ENCODE measurements at places on chromosomes 5 and 9.

DNA sequence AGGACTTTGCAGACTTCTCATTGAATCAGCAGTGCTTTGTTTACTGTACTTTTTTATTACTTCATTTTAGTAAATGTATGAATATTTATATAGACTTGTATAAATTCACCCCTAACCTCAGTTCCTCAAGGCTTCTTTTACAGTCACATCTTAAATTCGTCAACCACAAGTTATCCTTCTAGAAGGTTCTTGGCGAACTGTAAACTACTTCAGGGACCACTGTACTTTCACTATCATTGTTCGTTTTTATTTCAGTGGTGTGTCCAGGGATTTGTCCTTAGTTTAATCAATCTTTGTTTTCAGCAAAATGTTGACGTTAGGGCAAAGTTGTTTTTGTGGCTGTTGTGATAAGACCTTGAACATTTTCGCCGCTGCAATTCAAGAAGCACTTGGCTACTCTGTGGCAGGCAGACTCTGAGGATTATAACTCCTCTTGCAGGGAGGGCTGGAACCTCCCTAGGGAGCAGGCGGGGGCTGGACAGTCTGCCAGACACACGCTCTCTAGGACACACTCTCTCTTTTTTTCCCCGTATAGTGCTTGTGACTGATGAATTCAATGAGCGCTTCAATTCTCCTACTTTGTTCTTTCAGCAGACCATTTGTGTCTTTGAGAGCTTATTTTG is 252.8 kb downstream of the FBXL7 start:
- DNase-seq, result no peak

GRCh38 chr9:137972988-137973470 is 95.4 kb downstream of the CACNA1B start:
- DNase-seq, result no peak

- DNase-seq, result no peak
Measured at GRCh38 chr9:15137658-15138356, 169.2 kb downstream of the TTC39B start.

GRCh38 chr5:95549030-95549429 is 5.7 kb downstream of the SKIC3 start:
- no peak for DNase-seq

GRCh38 chr9:97997330-97998276 is 14.5 kb downstream of the ANP32B start:
- DNase-seq, result no peak

DNA sequence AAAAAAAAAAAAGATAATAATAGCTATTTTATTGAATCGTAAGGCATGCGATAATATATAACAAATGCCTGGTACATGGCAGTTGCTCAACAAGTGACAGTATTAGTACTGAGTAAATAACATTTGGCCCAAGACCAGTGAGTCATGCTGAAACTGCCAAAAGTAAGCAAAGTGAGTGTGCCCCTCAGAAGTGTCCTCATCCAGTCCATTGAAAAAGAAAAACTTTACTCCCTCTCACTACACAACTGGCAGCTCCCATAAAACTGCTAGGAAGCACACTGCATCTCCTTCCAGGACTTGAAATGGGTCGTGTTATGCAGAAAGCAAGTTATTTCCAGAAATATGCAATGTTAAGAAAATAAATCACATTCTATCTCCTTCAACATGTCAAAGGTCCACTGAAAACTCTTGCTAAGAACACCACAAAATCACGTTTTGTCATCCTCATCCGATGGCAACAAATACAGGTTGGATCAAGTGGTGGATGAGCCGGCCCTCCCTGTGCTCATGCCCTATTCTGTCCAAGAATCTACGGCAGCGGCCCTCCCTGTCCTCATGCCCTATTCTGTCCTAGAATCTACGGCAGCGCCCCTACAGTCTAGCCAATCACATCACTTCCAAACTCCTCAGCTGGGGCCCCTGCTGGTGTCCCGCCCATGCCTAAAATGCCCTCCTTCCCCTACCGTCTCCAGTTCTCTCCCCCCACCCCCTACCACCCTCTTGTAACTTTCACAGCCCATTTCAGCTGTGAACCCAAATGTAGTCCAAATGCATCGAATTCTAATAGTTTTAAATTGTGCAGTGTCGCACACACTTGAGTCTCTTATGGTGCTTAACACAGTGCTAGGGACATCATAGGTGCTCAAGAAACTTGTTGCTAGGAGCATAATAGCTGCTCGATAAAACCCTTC is 12.5 kb downstream of the PTCH1 start:
- no peak for DNase-seq

GRCh38 chr5:145847499-145848497 is 12.7 kb upstream of the PRELID2 start:
- no peak for DNase-seq

DNA sequence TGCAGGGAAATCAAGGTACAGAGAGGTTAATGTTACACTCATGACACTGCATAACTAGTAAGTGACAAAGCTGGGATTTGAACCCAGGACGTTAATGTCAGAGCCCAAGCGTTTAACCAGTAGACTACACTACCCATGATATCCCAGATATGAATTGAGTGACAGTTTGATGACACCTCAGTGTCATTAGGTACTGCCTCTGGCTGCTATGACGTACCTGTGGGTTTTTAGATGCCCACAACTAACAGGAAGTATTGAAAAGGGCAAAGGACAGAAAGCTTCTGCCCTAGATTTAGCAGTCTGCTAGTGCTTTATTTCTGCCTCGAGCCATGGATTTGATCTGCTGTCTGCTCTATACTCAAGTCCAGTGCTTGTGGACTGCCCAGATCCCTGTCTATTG is 56.2 kb downstream of the GLRA1 start:
- DNase-seq, result no peak

DNA sequence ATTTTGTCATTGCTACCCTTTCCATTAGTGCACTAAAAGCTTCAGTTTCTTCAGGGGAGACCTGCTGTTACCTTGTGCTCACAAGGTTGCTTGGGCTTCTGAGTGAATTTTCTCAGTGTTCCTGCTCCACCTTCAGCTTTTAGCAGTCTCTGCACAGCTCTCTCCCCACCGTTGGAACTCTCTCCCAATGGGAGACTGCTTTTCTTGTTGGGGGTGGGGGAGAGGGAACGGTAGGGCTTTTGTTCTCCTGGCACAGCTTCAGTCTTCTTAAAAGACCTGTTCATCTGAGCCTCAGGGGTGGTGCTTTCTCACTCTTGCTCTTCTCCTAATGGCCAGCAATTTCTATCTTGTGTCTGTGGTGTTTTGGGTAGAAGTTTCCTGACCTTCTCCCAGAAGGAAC is 915.7 kb downstream of the EFNA5 start:
- DNase-seq, result no peak

- no peak for DNase-seq
Measured at GRCh38 chr5:6725421-6725820, 12.2 kb downstream of the TENT4A start.

DNA sequence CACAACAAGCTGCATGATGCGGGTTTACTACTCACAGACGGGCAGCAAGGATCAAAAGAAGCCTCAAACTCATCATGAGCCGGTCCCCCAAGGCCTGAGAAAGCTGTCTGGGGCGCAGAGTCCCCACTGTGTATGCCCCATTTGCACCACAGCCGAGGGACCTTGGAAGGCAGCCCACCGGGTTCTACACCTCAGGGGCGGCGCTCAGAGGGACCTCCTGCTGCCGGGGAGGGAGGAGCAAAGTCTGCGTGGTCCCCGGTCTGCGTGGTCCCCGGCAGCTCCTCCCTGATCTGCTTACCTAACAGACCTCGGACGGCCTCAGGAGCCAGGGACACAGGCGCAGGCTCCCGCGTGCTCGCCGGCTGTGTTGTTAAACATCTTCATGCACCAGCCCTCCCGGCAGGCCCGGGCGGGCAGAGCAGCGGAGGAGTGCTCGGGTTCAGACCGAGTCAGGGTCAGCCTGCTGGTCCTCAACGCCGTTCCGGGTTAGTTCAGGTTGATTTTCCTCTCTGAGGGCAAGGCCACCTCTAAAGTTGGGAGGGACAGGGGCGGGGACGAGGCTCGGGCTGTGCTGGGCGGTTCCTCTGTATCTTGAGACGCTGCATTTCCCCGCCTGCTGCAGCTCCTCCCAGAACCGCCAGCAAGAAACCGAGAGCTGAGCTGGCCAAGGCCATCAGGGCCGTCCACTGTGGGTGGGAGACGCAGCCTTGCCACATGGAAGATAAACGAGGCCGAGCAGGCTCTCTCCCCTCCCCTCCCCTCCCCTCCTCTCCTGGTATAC is 74.6 kb downstream of the MRPL36 start:
- DNase-seq, result no peak

GRCh38 chr9:2489838-2490314 is 131.7 kb upstream of the VLDLR start:
- DNase-seq, result no peak

GRCh38 chr9:114592356-114592755 is 4.8 kb downstream of the ATP6V1G1 start:
- DNase-seq, result peak; percentile 72

DNA sequence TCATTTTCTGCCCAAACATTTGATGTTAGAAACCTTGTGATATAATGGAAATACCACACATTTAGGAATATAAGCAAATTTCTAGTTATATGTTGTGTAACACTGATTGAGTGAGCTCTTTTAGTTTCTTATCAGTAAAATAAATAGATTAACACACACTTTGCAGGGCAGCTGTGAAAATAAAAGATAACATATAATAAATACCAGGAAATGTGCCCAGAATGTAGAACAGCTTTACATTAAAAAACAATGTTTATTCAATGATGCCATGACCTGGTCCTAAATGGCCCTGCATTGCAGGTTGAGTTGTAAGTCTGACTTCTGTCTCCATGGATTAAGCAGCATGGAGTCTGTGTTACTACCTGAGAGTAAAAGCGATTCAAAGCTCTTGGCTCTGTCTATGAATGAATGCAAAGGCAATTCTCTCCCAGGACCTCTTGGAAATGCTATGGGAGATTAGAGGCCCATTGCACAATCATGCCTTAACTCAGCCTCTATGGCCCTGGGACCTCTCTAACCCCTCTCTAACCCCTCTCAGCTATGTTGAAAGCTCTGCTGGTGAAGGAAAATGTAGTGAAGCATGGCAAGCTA is 296.0 kb upstream of the ACTBL2 start:
- DNase-seq, result no peak

DNA sequence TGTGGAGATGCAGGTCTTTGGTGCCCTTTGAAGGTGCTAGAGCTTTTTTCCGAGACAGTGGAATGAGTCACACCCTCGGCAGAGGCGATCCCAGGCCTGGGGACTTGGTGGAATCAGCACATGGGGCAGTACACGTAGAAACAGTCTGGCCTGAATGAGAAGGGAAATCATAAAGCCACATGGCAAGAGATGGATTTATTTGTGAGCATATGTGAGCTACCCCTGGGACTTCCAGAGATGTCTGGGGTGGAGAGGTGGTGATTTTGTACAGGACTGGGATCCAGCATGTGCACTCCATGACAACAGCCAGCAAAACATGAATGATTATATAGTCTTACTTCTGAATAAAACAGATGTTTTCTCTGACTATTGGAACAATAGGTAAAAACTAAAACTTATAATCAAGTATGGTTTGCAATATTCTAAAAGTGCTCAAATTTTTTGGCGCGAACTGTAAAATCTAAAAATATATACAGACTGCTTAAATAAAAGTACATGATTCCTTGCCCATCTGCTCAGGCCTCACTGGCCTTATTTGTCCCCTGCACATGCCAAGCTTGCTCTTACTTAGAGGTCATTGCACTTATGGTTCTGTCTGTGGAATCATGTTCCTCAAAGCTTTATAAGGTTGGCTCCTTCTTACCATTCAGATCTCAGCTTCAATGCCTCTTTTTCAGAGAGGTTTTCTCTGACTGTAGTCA is 54.7 kb upstream of the SMARCA2 start:
- DNase-seq, result no peak

DNA sequence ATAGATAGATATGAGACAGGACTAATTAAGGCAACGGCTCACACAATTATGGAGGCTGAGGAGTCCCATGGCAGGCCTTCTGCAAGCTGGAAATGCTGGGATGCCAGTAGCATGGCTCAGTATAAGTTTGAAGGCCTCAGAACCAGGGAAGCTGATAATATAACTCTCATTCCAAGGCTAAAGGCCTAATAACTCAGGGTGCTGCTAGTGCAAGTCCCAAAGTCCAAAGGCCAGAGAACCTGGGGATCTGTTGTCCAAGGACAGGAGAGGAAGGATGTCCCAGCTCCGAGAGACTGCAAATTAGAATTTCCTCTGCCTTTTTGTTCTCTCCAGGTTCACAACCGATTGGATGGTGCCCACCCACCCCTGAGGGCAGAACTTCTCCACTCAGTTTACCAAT is 114.5 kb downstream of the SV2C start:
- DNase-seq, result no peak

DNA sequence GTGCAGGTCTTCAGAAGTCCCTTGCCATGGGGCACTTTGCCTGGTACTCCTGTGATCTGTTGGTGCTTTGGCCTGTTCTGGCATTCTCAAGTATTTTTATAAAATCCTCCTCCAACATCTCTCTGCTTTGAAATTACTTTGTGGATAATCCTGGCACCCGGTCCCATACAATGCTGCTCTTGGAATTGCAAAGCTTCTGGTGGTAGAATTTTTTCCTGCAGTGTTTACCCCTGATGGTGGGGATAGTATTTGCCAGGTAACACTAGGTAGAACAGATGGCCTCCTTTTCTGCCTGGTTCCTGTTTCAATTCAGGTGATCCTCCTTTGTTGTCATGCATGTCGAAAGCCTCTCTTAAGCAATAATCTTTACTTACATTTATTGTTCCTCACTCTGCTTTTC is 109.8 kb upstream of the ATP10B start:
- DNase-seq, result no peak

DNA sequence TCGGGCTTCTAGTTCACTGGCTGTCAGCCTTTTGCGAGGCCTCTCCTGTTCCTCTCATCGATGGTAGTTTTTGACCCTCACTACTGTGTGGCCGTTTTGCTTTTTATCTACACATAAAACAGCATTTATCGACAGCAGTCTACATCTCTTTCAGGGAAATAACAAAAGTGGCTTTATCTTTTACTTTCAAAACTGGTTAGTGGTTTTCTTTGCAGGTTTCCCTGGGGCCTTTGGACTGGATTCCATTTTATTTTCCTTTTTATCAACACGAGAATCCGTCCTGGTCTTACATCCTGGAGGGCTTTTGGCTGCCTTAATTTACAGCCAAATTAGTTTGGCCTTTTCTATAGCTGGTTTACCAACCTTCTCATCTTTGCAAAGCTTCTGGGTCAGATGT is 793 bp upstream of the PKD2L2 start:
- DNase-seq, result peak; percentile 6

DNA sequence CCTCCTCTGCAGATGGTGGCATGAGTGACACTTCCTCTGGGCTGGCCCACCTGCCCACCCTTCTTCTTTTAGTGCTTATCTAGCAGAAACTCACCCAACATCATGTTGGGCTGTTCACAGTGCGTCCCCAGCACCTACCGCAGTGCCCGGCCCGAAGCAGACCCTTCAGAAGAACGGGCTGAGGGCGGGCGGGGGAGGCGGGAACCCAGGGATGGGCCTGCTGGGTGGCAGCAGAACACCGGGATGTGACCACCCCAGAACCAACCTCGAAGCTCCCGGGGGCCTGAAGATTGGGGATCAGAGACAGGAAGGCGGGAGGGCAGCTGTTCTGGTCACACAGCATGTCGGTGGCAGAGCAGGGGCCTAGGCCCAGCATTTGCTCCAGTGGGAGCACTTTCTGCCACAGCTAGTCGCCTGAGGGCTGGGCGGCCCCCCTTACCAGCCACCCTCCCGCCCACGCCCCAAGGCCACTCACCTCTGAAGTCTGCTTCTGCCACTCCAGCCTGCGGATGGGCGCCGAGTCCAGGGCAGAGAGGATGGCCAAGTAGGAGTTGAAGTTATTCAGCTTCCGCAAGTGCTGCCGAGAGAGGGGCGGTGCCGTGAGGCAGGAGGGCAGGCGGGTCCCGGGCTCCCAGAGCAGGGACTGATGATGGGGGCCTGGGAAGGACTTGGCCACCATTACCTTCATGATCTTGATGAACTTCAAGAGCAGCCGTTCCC is 38.7 kb downstream of the PRRT1B start:
- no peak for DNase-seq
